ENCODE measurements at places on chromosomes 12 and 14.
A peak's percentile ranks its signal among the peaks of the same experiment; 100 is the strongest.

DNA sequence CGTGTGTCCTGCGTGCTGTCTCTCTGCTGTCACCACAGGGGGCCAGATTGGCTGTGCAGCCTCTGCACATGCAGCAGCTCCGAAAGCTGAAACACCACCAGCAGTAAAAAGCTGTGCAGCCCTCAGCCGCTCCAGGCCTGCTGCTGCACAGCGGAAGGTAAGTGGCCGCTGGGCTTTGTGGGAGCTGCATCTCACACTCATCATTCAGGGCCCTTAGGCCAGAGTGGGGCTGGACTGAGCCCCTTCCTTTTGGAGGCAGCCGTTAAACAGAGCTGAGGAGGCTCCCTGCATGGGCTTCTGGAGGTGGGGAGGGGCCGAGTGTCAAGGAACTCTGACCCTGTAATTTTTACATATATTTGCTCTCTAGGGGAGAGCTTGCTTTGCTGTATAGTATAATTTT, 17.1 kb downstream of the DDX51 start:
- no peak for DNase-seq

DNA sequence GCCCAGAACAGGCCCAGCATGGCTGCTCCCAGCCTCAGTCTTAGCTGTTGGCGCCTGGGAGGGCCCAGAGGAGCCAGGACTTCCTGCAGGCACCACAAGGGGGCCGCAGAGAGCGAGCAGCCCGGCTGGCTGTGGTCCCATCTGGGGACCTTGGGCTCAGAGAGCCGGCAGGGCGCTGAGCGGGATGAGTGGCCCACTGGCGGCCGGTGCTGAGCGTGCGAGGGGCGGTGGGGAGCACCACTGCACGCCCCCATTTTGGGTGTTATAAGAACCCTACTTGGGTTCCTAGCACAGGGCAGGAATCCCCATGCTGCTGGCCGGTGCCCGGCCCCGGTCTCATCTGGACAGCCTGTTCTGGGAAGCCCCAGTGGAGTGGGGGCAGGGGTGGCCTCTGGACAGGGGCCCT, 25.9 kb upstream of the CRIP2 start:
- peak; percentile 23 for DNase-seq

- DNase-seq, result no peak
These were observed 11.5 kb downstream of the ZFP36L1 start for GRCh38 chr14:68781161-68782021.

DNA sequence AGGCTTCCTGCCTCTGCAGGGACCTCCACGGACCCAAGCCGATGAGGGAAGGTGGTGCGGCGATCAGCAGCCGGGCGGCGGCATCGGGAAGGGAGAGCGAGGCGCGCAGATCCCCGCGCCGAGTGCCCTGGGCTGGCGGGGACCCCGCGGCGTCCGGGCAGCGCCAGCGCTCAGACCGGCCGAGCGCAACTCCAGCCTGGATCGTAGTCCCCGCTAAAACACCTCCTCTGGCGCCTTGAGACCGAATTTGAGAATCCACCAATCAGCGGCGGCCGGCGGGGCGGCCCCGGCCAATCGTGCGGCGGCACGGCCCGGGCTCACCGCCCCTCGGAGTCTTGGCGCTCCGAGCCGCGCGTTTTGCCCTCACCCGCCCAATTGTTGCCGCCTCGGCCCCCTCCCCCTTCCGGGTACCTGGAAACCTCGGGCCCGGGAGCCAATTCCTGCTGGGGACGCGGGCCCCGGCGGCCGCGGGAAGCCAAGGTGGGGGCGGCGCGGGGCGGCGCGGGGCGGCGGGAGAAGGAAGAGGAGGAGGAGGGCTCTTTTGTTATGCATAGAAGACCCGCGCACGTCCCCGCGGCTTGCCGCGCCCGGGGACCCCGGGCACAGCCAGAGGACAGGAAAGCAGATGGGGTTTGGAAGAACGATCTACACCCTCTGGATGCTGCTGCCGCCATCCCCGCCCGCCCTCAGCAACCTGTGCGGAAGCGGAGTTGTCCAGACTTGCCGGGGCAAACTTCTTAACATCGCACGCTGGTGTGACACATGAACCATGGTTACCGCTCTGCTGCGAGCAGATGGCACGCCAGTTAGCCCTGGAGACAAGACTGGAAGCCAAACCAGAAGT, at the start of gene E2F7:
Gene E2F7 (minus strand): TSS at position 209 of the 844 bp plus-strand sequence. CDS start 934 bp downstream, outside the sequence.
- DNase-seq, result peak; percentile 82

- DNase-seq, result peak; percentile 19
These were observed 116.0 kb upstream of the LHX5 start for GRCh38 chr12:113587720-113588119.

DNA sequence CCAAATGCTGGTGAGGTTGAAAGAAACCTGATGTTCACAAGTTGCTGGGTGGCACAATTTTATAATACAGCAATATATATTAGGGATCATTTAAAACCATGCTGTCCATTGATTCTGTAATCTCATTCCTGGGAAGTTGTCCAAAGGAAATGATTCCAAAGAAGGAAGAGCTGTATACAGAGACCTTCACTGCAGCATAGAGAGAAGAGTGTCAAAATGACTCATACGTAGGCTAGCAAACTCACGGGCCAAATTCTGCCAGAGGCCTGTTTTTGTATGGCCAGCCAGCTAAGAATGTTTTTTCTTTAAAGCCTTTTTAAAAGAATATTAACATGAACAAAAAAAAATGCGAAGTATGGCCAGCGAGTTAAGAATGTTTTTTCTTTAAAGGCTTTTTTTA, 69.2 kb upstream of the MED13L start:
- DNase-seq, result no peak

DNA sequence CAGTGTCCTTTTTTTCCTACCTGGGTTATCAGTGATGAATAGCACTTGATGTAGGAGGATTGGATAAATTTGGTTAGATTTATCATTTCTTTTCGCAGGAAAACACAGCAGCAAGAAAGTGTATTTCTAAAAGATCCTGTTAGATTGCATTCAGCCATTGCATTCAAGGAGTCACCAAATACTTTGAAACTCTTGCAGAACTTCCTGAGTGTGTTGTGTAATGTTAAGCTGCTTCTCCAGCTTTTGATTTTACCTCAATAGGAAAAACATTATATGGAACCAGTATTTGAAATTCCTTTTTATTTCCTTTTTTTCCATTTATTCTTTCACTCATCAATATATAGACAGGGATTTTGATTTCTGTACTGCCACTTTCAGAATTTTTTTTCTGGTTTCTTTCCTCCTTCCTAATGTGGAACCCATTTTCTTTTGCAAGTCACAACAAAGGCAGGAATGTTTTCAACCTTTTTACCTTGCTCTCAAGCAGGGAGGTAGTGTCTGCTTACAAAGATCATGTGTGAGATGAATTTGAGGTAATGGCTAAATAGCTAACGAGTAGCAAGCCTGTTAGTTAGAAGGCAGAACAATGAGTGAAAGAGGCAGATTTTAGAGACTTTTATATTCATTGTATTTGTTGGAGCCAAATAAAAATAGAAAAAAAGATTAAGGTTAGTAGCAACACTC, 56.2 kb downstream of the PPHLN1 start:
- DNase-seq, result peak; percentile 70

- no peak for DNase-seq
These were observed 23.5 kb downstream of the UBR7 start for GRCh38 chr14:93230539-93230938.

DNA sequence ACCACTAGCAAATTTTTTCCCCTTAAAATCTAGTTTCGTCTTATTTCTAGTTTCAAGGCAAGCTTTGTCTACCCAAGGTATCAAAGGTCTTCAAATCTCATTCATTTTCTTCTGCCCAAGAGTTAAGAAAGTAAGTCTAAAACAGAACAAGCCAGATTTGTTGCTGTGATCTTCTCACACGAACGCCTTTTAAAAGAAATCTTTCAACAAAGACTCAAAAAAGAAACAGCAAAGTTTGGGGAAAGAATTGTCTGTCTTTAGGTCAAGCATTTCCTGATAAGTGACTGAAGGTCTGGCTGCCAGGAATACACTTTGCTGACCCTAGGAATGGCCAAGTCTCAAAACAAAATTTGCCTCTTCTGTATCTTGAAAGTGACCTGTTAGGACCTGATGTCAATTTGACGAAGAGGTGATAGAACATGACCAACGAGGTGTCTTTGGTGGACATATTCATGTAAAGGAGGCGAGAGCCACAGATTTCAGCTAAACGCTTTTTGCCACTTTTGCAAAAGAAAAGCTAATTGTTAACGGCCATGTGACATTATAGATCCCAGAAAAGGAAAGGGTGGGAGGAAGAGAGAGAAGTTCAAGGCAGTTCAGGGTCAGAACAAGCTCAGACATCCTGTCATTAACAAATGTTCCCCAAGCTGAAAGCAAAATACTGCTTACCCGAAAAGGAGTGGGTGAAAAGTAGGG, 1.7 kb downstream of the CDK17 start:
- DNase-seq, result peak; percentile 86

- no peak for DNase-seq
These were observed 24.3 kb downstream of the MOAP1 start for GRCh38 chr14:93160353-93160801.

GRCh38 chr12:80320121-80320678, 123.8 kb upstream of the PTPRQ start:
- no peak for DNase-seq

DNA sequence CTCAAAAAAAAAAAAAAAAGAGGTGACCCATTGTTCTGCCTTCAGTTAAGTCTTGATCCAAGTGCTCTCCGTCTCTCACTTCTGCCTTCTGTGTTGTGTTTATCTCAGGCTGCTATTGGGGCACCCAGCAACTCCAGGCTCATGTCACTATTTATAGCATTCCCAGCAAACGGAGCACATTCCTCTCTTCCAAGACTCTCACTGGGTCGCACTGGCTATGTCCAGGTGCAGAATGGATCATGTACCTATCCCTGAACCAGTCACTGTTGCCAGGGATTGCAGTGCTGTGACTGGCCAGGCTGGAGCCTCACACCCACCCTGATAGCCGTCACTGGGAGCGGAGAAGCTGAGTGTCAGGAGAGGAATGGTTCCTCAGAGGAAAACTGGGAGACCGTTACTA, 31.2 kb downstream of the RHOF start:
- DNase-seq, result no peak

DNA sequence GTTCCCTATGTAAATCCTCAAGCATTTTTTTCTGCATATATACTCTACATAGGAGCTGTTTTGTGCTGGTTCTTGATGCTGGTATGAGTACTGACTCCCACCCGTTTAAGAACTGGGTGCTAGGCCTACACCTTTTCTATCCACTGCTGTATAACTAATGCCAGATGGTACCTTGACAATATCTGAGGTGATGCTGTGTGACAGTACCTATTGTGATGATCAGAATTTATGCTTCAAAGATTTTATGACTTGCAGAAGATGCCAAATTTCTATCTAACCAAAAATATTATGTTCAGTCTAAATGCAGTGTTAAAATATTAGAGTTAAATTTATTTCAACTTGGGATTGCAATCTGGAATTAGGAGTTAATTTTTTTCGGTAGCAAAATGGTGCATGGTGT, 272.3 kb upstream of the NOVA1 start:
- no peak for DNase-seq

GRCh38 chr12:109919456-109919855, 19.4 kb downstream of the TCHP start:
- DNase-seq, result no peak

- DNase-seq, result peak; percentile 77
These were observed 280.1 kb downstream of the VRK1 start for GRCh38 chr14:97077253-97077653.

DNA sequence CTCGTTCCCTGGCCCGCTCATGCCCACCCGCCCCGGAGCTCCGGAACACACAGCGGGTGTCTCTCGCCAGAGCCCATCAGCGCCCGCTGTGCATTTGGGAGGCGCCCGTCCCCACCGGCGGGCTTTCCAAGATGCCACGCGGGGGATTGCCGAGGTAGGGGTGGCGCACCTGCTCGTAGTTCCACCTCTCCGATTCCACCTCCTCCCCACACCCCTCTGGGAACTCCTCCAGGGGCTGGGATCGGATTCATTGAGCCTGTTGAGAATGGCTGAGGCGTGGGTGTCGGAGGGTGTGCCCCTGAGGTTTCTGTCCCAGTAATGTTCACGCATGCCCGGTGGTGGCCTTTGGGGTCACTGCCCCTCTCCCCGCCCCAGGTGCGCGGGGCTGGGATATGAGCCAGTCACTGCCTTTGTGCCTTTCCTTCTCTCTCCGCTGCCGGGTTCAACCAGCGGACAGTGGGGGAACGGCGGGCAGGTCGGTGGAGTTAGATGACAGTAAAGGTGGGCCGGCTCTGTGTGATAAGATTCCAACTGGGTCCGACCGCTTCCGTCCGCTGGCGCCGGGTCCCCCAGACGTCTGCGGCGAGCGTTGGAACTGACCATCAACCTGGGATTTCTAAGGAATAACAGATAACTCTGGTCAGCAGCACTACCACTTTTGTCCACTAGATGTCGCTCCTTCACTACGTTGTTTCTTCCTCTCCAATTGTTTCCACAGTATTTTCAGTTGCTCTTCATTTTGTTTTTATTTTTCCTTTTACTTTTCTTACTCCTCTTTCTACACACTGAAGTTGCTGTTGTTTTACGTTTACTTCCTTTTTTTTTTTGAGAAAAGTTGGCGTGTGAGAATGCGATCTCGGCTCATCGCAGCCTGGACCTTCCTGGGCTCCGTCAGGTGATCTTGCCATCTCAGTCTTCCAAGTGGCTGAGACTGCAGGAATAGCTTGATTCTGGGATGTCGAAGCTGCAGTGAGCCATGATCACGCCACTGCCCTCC, 178.1 kb upstream of the ALG10B start:
- DNase-seq, result peak; percentile 70

DNA sequence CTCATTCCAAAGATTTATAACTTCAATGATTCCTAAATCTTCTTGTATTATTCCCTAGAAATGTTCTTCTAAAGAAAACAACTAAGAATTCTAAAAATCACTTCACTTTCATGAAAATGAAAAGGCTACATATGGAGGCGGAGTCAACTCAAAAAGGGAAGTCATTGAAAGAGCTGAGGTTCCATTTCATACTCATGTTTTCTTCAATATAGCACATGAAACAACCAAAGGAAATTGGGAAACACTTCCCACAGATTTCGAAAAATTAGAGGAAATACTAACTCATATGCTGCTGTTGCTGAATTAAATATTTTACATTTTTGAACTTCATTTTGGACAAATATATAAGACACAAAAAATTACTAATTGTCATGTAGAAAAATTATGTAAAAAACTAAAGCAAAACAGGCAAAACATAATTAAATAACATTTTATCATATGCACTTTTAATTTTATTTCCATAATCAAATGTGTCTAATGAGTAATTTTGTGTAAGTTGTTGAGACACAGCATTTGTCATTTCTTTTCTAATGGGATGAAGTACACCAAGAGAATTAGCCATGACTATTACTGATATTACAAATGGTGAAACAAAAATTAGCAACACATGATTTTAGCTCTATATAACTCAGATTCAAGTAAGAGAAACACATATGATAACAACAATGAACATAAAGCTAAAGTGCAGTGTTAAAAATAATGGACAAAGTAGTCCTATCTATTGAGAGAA, at the start of gene CD163:
Gene CD163 (minus strand): TSS at position 92 of the 730 bp plus-strand sequence. CDS start 87 bp downstream, at position 5.
- DNase-seq, result peak; percentile 86

All from inflammatory macrophage (primary cell).